ENCODE measurements at places on chromosomes 13 and 19.

- DNase-seq: peak; percentile 65
Observed at GRCh38 chr19:10748927-10749434, 31.1 kb downstream of the DNM2 start.

- DNase-seq: no peak
Observed at GRCh38 chr13:110155072-110155471, 151.9 kb downstream of the COL4A1 start.

- DNase-seq: no peak
Observed at GRCh38 chr19:41930322-41930722, 2.1 kb upstream of the ERFL start.

GRCh38 chr13:109288151-109288709, 498.2 kb downstream of the IRS2 start:
- no peak for DNase-seq

DNA sequence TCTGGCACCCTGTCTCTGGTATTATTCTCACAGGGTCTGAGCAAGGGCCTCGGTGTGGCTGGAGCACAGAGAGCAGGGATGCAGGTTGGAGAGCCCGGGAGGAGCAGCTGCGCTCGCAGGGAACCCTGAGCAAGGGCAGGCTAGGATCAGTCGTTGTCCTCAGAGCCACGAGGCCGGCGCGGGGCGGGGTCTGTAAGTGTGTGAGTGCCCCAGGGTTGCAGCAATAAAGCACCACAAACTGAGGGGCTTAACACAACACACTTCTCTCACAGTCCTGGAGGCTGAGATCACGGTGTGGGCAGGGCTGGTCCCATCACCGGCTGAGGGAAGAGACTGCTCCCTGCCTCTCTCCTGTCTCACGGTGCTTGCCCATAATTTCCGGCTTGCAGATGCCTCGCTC, 38.5 kb upstream of the GGACT start:
- no peak for DNase-seq

DNA sequence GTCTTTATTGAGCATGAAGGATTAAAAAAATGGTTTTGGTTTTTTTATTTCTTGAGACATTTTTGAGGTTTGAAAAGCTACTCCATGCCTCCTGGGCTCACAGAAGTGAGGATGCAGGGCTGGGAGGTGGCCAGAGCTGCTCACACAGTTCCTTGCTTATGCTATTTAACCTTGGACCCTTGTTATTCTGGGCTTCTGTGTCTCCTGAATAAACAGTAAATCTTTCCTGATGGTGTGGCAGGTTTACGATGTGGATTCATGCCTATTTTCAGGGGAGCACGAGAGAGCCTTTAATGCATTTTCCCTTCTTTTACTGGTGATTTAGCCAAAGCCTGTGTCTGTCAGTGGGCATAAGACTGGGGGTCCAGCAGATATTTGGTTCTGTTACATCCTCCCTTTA, 34.3 kb upstream of the PCDH8 start:
- no peak for DNase-seq

GRCh38 chr19:51761696-51762095, 716 bp downstream of the FPR2 start:
- DNase-seq: no peak

DNA sequence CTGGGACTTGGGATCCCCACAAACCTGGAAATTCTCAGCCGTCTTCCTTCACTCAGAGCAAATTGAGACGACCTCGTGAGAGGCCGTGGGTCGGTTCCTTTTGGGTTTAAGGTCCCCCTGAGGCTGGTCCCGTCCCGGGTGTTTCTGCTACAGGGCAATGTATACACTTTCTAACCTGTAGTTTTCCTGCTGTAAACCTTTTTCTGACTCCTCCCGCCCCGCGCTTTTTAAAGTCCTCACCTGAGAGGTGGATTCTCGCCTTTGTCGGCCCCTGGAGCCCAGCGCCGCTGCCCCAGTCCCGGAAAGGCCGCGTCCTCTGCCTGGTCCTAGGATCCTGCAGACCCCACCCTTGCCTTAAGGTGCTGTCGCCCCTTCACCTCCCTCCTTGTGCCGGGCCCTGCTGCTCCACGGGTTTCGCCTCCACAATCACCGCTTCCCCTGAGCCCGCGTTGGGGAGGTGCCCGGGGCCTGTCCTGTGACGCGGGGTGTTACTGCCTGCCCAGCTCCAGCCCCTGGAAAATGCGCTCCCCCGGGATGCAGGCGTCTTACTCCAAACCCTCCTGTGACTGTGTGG, 391 bp downstream of the ZNF761 start:
- peak; percentile 7 for DNase-seq

GRCh38 chr13:108270442-108270841, 924 bp downstream of the TNFSF13B start:
- DNase-seq: peak; percentile 3

- no peak for DNase-seq
Observed at GRCh38 chr19:39828015-39828653, 5.8 kb downstream of the DYRK1B start.

GRCh38 chr13:30234619-30235162, 72.7 kb downstream of the KATNAL1 start:
- no peak for DNase-seq

DNA sequence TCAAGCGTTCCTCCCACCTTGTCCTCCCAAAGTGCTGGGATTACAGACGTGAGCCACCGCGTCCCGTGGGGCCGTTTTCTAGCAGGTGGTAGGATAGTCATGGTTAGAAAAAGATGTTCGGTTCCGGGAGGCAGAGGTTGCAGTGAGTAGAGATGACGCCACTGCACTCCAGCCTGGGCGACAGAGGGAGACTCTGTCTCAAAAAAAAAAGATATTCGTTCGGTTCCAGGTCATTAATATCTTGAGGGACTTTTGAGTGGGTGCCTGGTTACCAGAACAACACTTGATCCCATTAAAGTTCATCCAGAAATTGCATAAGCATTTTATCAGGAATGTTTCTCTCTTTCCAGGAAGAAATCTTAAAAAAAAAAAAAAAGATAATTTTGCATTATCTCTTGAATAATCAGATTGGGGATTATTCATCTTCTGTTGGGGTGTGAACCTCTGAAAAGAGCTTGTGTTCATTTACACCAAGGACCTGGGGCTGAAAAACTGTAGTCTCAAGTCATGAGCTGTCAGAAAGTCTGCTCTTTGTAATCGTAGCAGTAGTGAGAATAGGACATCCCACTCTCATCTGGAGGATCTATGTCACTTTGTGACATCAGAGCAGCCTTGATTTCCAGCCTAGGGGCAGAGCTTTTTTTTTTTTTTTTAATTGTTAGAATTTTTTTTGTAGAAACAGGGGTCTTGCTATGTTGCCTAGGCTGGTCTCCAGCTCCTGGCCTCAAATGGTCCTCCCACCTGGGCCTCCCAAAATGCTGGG, 1.0 kb upstream of the ETHE1 start:
- DNase-seq: no peak

DNA sequence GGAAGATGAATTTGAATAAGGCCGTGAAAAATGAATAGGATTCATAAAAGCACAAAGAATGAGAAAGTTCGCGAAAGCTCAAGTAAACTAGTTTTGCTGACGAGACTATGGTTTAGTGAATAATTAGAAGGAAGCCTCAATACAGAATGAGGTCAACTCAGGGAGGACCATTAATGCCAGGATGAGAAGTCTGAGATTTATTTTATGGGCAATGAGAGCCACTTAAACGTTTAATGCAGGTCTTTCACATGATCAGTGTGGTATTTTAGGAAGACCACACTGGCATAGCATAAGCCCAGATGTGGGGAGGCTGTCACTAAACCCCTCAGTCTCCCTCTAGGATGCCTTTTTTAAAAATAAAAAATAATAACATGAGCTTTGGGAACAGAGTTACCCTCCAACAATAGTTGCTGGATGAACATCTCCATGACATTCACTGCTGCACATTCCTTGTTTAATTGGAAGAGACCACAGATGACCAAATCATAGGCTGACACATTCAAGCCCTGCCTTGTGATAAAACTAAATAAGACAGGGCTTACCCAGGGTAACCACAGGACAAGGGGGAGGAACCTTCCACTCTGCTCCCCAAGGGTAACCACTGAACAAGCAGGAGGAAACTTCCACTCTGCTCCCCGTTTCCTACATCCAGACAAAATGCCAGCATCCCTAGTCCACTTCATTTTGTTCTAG, 43.6 kb upstream of the LSM14A start:
- no peak for DNase-seq

DNA sequence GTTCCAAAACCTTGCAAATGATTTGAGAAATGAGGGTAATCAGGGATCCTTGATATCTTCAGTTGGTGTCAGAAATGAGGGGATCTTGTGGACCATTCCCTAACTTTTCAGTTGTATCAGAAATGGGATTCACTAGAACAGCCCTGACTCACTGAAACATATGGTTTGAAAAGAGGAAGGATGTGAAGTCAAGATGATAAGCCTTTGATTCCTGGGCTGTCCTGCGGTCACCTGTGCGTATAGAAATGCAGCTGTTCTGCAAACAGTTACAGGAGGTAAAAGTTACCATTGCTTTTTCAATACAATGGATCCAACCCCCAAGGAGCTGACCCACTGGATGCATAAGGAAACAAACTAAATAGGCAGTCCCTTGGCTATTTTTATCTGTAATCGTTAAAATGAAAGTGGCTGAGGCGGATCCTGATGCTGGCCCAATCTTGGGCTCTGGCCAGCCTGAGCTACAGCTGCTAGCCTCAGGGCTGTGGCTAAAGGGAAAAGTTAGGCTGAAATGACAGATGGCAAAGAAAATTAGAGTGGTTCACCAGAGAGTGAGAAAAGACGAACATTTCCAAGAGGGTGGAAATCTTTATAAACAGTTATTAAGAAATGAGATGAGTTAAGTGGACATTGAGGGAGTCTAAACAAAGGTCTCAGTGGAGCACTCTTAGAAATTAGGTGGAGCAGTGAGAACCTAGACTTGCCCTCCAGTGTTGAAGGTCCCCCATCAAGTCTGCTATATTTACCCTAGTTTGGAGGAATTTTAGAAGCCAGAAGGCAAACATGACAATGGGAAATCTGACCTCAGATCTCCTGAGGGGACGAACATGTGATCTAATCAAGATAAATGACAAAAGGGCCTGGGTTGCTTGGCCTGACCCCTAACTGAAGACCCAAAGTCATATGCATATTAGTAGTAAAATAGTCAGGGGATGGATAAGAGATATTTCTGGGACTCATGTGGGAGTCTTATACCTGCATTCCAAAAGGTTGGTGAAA, 7.6 kb downstream of the SIGLECL1 start:
- no peak for DNase-seq

DNA sequence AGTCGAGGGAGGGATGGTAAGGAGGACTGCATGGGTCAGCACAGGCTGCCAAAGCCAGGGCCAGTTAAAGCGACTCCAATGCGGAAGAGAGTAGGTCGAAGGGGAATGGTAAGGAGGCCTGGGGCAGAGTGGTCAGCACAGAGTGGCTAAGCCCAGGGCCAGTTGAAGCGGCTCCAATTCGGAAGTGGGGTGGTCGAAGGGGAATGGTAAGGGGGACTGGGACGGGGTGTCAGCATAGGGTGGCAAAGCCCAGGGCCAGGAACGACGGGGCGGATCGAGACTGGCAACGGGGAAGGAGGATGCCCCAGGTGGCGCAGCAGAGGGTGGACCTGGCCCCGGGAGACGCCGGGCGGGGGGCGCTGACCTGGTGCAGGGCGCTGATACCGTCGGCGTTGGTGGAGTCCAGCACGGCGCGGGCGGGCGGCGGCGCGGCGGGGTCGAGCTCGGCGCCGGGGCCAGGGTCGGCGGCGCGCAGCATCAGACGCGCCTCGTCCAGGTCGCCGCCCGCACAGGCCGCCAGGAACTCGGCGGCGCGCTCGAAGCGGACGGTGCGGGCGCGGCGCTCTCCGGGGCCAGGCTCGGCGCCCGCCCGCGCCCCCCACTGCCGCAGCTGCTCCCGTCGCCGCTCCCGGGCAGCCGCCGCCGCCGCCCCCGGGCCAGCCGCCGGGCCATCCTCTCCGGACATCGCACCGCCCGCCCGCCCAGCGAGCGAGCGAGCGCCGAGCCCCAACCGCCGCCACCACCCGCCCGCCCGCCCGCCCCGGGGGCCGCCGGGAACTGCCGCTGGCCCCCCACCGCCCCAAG, at the start of gene PPP1R12C:
TSS of gene PPP1R12C (minus strand) at position 779 of the 804 bp plus-strand sequence. CDS start at position 685, 94 bp downstream.
- DNase-seq: peak; percentile 42

DNA sequence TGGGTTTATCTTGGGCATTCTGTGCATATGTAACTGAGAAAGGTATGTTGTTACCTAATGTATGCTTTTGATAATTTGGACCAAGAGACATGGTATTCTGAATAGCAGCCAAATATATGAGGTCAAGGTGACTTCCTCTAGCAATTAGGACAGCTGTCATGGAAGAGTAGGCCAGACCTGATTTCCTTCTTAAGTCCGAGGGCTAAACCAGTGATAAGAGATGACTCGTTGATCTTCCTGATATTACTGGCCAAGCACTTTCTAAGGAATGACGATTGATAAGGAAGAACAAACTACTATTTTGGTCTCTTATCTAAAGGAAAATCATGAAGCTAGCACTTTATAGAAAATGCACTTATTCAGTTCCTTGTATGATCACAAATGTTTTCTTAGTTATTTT, 42.7 kb downstream of the ARHGAP35 start:
- no peak for DNase-seq

DNA sequence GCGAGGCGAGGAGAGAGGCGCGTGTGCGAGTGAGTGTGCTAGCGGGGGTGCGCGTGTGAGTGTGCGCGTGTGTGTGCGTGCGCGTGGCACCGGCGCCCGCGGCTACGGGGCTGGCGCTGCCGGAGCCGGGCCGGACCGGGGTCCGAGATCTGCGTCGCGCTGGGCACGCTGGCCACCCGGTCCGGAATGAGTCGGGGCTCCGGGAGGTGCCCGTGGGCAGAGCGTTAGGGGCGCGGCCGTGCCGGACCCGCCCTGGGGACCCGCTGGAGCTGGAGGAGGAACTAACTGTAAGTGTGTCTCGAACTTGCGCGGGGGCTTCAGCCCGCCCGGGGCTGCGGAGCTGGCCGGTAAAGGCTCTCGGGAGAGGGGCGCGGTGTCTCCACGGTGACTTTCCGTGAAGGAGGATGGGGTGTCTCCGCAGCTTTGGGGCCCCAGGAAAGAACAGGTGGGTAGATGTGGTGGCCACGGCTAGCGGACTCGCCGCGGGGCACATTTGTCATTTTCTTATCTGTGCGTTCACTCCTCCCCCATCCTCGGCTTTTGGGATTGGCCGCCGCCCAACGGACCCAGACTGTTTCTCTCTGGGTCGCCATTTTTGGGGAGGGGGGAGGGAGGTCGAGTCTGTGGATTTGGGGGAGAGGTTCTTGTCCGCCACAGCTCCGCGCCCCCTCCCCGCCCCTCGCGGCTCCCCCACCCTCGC, 10.1 kb upstream of the SOX1 start:
- DNase-seq: no peak

GRCh38 chr19:4897146-4897545, 5.5 kb downstream of the ARRDC5 start:
- no peak for DNase-seq

Measured in hepatic stellate cell (primary cell).